ENCODE measurements at places on chromosomes 1 and 21.

- no peak for DNase-seq
Observed at GRCh38 chr1:173056365-173056764, 5.6 kb upstream of the TNFSF18 start.

DNA sequence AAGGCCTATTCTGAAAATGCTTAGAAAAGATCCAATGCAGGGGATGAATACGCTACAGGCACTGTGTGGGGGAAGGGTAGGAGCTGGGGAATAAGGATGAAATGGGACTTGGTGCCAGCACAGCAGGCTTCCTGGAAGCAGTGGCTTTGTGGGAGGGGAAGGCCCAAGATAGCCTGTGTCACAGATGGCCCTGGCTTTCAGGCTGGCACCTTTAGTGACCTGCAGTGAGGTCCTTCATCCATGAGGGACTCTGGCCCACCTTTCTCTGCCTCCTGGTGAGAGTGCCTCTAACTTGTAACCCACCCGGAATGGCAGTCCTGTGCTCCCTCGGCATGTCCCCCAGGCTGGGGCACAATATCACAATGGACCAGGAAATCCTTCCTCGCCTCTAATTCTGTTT lies 919 bp downstream of the CHI3L1 start:
- DNase-seq: no peak

- DNase-seq: no peak
Observed at GRCh38 chr1:190904091-190904695, 426.5 kb upstream of the BRINP3 start.

DNA sequence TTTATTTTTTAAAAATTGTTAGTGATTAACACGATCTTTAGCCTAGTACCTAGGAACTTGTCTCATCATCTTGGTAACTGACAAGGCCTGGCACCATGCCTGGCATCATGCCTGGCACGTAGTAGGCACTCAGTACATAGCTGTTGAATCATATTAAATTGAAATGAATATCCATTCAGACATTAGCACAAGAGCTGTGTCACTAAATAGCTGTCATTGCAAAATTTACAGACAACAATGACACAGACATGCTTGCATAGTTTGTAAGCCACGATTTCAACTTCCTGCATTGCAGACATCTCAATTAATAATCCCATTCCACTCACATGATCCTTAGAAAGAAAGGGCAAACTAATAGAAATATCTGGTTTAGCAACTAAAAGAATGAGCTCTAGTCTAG lies 15.4 kb upstream of the PHACTR4 start:
- no peak for DNase-seq

GRCh38 chr1:20654104-20654690 lies 7.0 kb downstream of the DDOST start:
- DNase-seq: no peak

DNA sequence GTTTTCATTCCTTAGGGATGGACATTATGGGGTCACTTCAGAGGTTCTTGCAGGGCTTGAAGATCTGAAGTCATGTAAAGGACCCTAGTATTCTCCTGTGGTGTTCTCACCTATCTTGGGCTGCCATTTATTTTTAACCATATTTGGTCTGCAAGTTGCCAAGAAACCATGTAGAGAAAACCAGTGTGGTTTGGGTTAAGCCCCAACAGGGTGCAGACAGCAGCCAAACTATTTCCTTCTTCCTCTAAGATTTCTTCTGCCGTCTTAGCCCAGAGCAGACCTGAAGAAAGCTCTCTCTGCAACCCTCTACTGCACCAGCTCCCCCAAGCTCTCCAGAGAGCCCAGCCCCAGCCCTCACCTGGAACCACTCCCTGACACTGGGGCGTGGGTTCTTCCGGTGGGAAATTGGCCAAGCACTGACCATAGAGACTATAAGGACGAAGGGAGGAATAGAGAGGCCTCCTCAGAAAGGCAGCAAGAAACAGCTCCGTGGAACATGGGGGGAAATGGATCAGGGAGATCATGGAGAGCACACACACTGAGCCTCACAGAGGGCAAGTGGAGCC lies 136.6 kb downstream of the SYF2 start:
- DNase-seq: no peak

DNA sequence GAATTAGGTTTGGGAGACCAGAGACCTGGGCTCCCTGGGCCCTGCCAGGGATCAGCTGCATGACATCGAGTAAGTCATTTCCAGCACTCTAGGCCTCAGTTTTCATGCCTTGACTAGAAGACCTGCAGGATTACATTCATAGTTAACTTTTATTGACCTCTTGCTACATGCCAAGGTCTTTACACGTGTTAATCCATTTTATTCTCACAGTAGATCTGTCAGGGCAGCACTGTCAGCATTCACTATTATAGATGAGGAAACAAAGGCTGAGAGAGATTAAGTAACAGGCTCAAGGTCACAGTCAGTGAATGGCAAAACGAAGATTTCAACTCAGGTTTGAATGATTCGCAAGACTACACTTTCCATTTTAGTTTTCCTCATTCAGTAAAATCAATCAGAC lies 37.0 kb downstream of the PGM1 start:
- DNase-seq: no peak

GRCh38 chr1:1954831-1955441 lies 35.9 kb upstream of the TMEM52 start:
- no peak for DNase-seq

DNA sequence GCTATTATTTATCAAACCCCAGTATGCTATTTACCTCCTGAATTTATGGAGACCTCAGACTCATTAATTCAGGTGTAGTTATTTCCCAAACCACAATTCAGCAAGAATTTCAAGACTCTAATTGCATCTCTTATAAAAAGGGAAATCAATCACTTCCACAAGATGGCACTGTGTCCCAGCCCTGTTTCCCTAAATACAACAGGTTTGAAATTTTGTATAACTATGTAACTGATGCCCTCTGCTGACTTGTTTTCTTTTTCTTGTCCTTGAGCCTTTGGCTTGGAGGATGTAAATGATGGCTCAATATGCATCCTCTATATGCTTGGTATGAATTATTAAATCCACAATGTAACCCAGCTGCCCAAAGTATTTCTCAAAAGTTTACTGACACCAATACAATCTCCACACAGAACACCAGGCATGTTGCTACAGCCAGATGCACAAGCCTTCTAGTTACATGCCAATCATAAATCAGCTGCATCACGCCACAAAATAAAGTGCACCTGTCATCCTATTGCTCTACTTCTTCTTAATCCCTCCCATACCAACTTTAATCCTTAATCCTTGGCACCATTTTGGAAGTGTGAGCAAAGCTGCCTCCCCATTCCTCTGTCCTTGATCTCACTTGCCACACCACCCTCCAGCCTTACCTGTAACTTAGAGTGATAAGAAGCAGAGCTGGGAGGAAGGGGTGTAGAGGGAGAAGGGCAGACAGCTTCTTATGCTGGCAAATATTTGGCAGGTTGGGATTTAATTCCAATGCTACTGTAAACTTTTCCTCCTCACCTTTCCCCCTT lies 9.0 kb downstream of the C1orf105 start:
- DNase-seq: no peak

GRCh38 chr1:20725189-20726117 lies 7.0 kb downstream of the SH2D5 start:
- DNase-seq: no peak

GRCh38 chr21:33011462-33011861 lies 14.3 kb upstream of the OLIG2 start:
- no peak for DNase-seq

- DNase-seq: no peak
Observed at GRCh38 chr1:18299441-18300338, 181.0 kb upstream of the KLHDC7A start.

DNA sequence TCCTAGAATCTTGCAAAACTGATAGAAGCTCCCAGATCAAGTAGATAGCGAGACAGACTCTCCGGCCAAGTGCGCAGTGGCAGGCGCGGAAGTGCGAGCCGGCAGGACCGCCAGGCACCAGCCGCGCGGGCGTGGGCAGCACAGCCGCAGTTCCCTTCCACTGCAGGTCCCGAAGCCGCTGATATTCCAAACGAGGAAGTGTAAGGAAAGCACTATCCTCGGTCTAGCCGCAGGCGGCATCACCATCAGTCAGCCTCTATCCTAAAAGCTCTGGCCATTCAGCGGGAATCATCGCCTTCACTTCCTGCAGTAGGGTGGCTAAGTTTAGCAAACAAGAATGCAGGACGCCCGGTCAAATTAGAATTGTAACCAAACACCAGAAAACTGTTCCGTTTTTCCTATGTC lies 710 bp downstream of the GLRX2 start:
- no peak for DNase-seq

DNA sequence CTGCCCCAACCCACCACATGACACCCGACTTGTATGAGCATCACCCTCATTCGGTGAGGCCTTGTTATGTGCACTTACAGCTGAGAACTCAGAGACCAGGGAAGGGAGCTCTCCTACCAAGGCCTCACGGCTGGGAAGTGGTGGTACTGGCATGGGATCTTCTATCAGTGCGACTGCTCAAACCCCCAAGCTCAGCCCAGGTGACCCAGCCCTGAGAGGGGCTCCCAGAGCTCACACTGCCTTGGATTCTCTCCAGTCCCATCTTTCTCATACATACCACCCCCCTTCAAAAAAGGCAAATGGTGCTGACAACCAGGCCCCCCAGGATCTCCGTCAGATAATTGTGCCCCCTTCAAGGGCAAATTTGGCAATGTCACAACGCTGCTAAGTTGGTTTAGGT lies 777 bp upstream of the PLA2G2F start:
- DNase-seq: no peak

DNA sequence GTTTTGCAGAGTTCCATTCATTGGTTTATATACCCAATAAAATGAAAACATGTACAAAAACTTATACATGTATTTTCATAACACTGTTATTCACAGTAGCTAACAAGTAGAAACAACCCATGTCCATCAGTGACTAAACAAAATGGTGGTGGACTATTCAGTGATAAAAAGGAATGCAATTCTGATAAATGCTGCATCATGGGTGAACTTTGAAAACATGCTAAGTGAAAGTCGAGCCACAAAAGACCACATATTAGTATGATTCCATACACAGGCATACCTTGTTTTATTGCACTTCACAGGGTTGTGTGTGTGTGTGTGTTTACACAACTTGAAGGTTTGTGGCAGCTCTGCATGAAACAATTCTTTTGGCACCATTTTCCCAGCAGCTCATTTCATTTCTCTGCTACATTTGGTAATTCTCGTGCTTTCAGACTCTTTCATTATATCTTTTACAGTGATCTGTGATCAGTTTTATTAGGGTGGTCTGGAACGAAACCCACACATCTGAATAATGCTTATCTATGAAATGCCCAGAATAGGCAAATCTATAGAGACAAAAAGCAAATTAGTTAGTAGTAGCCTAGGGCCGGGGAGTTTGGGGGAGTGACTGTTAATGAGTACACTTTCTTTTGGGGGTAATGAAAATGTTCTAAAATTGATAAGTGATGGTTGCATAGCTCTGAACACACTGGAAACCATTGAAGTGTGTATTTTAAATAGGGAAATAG lies 27.2 kb downstream of the RNF11 start:
- DNase-seq: no peak

DNA sequence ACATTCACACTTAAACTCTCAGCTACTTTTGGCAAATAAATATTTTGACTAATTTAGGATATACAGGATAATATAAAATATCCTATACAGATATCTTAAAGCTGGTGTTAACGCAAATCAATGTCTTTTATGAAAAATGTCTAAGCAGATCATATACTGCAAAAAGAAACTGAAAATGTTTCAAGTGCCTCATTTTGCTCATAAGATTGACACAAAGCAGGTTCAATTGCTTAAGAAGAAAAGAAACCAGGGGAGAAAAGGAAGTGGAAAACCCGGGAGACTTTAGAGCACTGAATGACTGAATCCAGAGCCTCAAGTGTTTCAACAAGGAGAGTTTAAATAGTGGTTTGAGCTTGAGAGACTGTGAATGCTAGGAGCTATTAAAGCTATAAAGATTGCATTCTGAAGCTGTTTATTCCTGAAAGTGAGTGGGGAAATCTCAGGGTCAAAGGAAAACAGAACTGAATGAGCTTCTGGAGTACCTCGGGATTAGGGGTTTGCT lies 1943.0 kb downstream of the MRPL39 start:
- DNase-seq: no peak

DNA sequence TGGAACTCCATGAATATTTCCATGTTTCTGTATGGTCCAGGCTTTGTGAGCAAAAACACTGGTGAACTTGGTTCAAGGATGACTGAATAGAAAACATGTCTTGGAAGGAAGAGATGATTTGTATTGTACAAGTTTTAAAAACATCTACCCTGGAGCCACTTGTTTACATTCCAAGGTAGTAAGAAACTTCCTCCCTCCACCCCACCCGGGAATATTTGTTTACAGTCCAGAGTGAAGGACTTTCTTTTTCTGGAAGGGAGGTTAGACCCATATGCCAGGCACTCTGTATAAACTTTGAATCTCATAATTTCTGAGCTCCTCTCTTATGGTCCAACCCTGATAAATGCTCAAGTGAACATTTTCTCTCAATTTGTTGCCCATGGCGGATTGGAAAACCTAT lies 323.3 kb upstream of the LYPLAL1 start:
- no peak for DNase-seq

- DNase-seq: no peak
Observed at GRCh38 chr21:36985751-36986594, 19.5 kb upstream of the HLCS start.
